ENCODE measurements at places on chromosomes 2 and 18.

GRCh38 chr2:236855866-236856847 lies 229.5 kb upstream of the COPS8 start:
- no peak for DNase-seq

GRCh38 chr2:232170396-232170795 lies 208.2 kb upstream of the ALPP start:
- DNase-seq: no peak

DNA sequence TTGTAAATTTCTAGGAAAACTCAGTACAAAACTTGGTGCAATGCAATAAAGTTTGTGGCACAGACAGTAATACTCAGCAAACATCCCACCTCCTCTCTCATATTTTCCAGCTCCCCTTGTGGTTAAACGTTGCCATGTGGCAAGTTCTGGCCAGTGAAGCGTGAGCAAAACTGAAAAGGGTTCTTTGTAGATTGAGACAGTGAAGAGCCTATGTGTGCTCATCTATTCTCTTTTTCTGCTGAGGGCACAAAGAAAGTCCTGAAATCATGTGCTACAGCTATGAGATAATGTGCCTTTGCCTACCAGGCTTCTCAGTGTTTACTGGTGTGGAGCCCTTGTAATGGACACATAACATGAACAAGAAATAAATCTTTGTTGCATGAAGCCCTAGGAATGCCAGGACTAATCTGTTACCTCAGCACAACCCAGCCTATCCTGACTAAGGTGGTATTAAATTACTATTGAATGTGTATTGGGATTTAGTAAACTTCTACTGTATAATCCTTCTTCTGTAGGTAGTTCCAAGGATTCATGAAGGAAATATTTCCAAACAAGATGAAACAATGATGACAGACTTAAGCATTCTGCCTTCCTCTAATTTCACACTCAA lies 13.0 kb upstream of the TYMS start:
- DNase-seq: no peak

DNA sequence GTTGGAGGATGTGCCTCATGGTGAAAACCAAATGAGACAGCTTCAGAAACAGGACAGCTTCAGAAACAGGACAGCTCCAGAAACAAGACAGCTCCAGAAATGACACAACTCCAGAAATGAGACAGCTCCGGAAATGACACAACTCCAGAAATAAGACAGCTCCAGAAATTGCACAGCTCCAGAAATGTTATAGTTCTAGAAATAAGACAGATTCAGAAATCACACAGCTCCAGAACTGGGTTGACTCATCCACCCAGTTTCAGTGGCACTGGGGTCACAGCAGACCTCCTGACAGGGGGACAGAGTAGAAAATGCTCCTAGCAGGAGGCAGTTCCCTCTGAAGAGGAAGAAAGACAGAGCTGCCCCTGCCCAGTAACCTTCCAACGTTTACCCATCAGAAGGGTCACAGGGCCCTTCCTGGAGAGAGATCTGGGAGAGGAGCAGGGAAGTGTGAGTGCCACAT lies 26.9 kb upstream of the COL6A3 start:
- DNase-seq: no peak

DNA sequence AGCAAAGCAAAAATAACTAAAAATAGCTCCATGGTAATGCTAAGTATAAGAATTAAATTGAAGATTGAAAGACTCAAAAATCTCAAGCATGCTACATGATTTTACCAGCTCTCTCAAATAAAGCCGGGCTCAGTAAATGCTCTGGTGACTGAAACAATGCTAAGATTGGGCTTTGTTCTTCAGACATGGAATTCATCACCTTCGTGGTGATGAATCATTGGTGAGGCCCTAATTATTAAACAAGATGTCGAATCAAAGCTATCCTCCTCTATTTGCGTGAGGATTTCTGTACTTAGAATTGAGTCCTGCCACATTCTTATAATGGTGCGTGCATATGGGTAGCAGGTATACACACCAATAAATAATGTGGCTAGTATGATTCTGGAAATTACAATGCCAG lies 58.8 kb upstream of the LRRTM1 start:
- no peak for DNase-seq

DNA sequence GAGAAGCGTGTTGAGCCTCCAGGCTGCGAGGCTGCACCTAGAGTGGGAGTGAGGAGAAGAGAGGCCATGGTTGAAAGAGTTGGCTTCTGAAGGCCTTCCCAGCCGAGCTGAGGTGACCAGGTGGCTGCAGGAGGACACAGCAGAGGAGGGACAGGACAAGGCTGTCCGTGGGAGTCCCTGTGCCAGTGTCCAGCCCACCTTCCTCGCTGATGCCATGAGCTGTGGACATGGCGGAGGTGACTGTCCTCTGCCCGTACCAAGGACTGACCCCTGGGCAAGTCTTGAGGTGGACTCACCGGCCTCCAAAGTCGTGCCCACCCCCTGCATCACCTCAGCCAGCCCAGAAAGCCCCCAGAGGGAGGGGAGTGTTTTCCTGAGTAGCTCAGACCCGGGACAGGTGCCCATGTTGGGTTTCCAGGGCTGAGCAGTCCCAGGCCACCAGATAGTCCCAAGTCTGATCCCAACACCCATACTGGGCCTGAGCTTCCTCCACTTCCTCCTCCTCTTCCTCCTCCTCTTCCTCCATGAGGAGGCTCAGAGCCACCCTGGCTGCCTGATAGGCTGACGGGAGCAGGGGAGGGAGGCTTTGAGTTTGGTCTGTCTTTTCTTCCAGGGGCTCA lies 43.0 kb upstream of the FOSL2 start:
- DNase-seq: no peak

DNA sequence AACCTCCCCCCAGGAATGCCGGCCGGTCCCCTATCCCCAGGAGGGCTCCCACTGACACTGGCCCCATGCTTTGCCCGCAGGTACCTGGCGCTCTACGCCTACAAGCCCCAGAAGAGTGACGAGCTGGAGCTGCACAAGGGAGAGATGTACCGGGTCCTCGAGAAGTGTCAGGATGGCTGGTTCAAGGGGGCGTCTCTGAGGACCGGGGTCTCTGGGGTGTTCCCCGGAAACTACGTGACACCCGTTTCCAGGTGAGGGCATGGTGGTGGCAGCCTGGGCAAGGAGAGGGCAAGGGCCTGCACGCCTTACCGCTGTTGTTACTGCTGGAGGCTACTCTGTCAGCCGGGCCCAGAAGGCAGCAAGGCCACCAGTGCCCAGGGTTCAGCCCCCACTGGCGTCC lies 181.3 kb downstream of the SEPTIN10 start:
- DNase-seq: no peak

- DNase-seq: no peak
Measured at GRCh38 chr2:171811245-171811628, 82.8 kb downstream of the SLC25A12 start.

DNA sequence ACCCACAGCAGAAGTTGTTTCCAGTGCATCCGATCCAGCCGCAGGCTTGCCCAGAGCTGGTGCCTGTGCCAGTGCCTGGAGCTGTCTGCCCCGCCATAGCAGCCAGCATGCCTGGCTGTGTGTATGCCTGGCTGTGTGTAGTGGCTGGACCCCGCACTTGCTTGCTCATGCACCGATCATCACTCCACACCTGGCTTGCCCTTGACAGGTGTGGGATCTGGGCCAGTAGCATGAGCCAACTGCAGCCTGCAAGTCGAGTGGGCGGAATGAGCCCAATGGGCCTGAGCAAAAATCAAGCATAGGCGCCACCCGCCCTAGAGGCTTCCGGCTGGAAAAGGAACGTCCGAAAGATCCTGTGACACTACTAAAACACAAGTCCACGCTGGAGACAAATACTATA lies 74.5 kb downstream of the EPB41L3 start:
- DNase-seq: no peak

- no peak for DNase-seq
Measured at GRCh38 chr2:171627412-171627811, 59.9 kb upstream of the DYNC1I2 start.
